NCI-H2081 treated with DMSO at 0.1 percent for 48 hours (cell line): ENCODE measurements at places on chromosomes 7 and 10.

DNA sequence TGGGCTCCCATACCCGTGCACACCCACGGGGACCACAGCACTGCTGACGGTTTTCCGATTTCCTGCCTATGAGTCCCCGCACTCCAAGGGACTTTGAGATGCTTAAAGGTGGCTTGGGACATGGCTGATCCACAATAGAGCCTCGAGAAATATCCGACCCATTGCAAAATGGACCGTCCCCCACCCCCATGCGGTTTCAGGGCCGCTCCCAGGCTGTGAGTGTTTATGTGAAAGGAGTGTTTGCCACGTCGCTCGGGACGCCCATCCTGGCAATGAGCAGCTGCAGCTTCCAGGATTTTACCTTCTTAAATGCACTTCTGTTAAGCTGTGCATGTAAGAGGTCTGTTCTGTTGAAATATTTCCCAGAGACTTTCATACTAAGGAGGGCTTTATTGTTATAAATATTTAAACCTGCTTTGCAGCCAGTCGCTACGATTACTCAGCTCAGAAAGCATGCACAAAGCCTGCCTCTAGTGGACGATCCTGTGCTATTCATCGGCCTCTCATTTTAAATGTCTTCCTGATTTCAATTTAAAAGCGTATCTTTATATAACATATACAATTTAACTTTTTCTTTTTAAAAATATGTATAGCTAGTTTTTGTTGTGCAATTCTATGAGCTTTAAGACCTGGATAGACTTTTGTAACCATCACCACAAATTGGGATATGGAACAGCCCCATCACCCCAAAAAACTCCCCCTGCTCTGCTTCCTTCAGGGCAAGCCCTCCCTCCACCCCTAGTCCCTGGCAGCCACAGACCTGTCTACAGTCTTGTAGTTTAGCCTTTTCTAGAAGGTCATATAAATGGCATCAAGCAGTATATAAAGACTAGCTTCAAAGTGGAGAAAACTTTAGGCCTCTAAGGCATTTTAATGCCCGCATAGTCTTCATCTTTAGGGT, 418.3 kb downstream of the PAXIP1 start:
- no peak for DNase-seq

GRCh38 chr10:28403090-28403489, 100.2 kb upstream of the MPP7 start:
- DNase-seq, result no peak

DNA sequence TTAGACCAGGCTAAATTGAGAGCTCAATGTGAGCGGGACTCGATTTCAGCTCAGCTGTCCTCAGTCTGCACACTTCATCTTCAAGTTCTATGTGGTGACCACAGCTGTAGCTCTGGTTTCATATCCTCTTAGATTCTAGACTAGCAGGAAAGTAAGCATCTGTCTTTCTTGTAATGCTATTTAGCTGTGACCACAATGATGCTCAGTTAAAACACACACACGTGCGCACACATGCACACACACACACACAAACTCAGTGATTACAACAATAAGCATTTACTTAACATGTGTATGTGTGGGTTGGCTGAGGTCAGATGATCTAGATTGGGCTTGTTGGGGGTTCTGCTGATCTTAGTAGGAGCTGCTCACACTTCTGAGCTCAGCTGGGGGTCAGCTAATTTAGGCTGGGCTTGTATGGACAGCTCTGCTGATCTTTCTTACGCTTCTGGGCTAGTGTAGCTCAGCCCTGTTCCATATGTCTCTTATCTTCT, 82.5 kb downstream of the ZNF365 start:
- DNase-seq, result no peak

DNA sequence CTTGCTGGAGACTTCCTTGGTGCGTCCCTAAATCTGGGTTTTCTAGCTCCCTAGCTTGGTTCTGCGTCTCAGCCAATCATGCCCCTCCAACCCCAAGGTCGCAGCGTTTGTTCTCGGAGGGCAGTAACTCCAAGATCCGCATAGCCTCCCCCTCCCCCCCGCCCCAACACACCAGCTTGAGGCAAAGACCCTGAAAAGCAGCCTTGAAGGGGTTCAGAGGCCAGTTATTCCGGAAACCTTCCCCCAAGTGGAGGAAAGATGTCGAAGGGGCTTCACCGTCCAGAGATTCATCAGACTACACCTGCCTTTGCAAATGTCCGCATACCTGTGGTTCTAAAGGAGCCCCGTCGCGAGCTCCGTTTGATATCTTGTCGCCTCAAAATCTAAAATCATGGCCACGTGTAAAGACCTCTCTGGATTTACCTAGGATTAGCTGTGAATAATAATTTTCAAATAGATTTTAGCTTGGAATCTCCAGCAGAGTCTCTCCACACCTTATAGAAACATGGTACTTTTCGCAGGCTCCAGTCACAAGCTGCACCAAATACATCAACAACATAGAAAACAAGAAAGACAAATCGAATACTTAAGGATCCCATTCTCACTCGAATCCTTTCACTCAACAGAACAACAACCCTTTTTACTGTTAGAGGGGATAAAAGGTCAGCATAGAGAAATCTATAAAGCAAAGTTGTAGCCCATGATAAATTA, 7.9 kb downstream of the DLX6 start:
- no peak for DNase-seq

DNA sequence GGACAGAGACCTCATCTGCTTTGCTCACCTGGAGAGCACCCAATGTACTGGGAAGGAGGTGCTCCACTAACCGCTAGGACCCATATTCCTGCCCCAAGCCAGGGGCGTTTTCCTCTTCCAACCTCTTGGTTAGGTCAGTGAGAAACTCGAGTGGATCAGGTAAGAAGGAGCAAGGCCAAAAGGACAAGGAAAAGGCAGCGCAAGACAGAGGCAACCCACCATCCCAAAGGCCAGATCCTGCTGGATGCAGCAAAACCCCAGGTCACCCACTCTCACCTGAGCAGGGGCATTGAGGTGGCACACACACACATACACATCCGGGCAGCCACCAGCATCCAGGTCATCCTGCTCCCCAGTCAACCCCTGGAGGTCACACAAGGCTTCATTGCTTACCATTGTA, 105.1 kb downstream of the GRID1 start:
- no peak for DNase-seq

DNA sequence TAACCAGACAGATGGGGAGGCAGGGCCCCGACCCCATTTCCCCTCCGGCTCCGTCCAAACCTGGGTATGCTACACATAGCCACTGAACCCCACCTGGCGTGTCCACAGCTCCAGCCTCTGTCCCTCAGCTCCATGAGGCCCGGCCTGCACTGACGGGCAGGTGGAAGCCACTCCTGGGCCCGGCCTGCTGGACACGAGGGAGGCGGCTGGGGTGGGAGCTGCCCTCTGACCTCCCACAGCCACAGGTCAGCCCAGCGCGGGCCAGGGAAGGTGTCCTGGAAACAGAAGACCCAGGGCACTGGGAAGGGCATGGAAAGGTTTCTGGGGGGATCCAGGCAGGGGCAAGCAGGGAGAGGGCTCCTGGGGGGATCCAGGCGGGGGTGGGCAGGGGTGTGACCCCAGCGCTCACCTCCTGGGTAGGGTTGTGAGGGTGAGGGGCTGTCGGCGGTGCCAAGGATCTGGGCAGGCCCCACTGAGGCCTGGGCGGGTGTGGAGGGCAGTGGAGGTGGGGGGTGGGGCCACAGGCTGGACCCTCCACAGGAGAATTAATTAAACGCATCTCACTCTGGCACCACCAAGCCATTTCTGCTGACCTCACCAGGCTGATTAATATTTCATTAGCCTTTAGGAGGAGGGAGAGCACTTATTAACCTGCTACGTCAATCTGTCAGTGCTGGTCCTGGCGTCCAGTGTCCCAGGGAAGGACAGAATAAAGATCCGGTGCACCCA, 108.9 kb downstream of the UNCX start:
- no peak for DNase-seq

DNA sequence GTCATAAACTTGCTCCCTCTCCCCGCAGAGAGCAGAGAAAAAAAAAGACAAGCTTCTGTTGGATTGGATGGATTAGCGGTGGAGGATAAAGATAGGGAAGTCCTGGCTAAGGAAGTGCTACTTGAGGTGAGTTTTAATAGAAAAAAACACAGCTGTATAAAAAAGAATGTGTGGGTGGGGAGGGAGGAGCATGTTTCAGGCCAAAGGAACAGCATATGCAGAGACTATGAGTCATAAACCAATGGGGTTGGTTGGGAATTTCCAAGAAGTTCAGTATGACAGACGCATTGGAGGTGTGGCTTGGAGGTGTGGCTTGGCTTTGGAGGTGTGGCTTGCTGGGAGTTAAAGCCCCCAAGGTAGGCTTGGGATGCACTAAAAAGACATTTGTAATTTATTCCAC, 103.0 kb upstream of the LSM8 start:
- DNase-seq, result no peak

GRCh38 chr10:21141946-21142492, 244.9 kb upstream of the NEBL start:
- DNase-seq, result no peak
